ENCODE measurements at places on chromosomes 1 and 21.

DNA sequence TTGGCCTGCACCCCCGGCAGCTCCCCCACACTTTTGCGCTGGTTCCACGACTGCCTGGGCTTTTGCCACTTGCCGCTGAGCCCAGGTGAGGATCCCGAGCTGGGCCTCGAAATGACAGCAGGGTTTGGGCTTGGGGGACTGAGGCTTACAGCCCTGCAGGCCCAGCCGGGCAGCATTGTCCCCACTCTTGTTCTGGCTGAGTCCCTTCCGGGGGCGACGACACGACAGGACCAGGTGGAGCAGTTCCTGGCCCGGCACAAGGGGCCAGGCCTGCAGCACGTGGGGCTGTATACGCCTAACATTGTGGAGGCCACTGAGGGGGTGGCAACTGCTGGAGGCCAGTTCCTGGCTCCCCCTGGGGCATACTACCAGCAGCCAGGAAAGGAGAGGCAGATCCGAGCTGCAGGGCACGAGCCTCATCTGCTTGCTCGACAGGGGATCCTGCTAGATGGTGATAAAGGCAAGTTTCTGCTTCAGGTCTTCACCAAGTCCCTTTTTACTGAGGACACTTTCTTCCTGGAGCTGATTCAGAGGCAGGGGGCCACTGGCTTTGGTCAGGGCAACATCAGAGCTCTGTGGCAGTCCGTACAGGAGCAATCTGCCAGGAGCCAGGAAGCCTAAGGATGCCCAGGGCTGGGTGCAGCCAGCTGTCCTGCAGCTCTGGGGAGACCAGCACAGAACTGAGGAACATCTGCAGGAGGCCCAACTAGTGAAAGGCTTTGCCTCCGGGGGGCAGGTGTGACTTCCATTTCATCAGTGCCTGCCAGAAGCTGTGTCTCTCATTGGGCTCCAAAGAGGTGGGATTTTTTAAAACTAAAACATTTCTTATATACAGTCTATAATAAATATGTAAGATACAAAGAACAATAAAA is 1.2 kb downstream of the HPDL start:
- DNase-seq, result no peak

GRCh38 chr1:167638064-167638463 is 8.0 kb downstream of the RCSD1 start:
- DNase-seq, result no peak

- DNase-seq, result no peak
These were observed 19.2 kb downstream of the TUT4 start for GRCh38 chr1:52533713-52534112.

DNA sequence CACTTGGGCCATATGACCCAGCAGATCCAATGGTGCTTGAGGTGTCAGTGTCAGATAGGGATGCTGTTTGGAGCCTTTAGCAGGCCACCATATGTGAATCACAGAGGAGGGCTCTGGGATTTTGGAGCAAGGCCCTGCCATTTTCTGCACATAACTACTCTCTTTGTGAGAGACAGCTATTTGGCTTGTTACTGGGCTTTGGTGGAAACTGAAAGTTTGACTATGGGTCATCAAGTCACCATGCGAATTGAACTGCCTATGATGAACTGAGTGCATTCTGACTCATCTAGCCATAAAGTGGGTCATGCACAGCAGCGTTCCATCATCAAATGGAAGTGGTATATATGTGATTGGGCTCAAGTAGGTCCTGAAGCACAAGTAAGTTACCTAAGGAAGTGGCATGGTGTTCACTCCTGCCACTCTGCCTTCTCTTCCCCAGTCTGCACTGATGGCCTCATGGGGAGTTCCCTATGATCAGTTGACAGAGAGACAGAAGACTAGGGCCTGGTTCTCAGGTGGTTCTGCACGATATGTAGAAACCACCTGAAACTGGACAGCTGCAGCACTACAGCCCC is 447.3 kb downstream of the AGBL4 start:
- no peak for DNase-seq

- DNase-seq, result no peak
These were observed 11.8 kb upstream of the SOD1 start for GRCh38 chr21:31647650-31648049.
